ENCODE measurements at places on chromosomes 7 and 10.

DNA sequence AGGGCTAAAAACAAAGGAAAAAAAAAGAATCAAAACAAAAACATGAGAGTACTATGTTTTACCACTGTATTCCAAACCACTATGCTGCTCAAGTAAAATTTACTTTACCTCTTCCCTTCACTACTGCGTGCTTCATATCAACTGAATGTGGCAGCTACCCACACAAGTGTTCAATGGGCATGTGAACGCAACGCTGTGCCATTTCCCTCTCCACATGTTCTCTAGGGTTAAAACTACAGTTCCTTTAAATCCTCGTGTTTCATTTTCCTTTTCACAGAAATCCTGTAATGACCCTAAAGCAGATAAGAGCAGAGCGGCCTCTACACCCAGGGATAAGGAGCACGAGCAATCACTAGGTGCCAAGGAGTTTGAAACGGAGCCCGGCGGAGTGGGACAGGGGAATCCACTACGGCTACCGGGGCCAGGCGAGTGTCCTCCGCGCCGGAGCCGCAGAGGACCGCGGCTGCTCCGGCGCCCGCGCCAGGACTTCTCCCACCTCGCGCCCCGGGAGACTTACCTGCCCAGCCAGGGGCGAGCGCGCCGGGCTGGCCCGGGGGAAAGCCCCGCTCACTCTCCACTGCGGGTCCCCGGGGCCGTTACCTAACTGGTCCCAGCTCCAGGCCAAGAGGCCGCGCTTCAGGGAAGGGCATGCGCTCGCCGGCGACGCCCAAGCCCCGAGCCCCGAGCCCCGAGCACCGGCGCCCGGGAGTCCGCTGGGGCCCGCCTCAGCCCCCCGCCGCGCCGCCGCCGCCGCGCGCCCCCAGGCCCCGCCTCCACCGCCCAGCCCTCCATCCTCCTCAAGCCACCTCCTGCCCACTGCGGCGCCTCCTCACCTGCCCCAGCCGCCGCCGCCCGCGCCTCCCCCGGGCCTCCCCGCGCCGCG lies 711 bp downstream of the NAMPT start:
- DNase-seq, result peak; percentile 67

- no peak for DNase-seq
Measured at GRCh38 chr7:100684534-100685042, 9.5 kb downstream of the GIGYF1 start.

DNA sequence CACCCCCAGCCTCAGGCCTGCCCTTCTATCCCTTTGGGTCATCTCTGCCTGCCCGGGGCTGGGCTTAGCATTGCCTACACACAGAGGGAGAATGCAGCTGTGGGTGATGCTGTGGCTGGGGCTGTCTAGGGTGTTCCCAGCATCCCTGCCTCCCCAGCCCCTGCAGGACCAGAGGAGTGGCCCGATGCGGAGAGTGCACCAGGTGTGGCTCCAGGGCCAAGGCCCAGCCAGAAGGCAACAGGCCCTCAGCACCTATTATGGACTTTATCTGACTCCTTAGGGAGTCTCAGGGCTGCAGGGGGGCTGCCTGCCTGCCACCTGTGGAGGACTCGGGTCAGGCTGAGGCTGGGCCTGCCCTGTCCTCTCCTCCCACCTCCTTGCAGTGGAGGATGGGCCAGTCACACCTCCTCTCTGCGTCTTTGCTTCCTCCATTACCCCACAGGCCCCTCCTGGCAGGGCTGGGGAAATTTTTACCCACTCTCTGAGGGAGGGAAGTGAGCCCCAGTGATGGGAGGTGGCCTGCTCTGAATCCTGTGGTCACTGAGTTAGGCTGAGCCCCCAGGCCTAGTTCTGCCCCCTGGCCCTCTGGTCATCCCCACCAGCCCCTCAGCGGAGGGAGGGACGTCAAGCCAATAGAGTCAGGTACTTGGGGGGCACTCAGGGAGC lies 92.9 kb upstream of the PCBD1 start:
- DNase-seq, result no peak

- peak; percentile 49 for DNase-seq
Measured at GRCh38 chr10:97463363-97464132, 17.6 kb downstream of the ZDHHC16 start.

GRCh38 chr10:101305320-101306241 lies 48.4 kb upstream of the BTRC start:
- DNase-seq, result no peak

DNA sequence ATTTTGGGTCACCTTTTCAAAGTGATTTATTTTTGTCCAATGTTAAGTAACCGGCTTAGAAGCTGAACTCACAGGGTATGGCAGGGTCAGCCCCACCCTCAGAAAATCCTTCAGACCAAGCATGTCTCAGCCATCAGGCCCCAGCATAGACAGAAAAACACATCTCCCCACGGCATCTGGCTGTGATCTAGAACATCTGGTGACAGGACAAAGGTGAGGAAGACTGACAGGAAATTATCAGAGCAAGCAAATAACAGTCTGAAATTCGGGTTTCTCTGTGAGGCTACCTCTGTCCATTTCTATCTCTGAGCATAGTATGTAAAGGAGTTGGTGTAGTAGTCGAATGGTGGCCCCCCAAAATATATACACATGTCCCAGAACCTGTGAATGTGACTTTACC lies 177.0 kb upstream of the C1GALT1 start:
- DNase-seq, result no peak

GRCh38 chr10:102814453-102814871 lies 22.8 kb downstream of the CYP17A1 start:
- DNase-seq, result no peak

GRCh38 chr7:55121249-55121648 lies 102.4 kb downstream of the EGFR start:
- DNase-seq, result no peak

DNA sequence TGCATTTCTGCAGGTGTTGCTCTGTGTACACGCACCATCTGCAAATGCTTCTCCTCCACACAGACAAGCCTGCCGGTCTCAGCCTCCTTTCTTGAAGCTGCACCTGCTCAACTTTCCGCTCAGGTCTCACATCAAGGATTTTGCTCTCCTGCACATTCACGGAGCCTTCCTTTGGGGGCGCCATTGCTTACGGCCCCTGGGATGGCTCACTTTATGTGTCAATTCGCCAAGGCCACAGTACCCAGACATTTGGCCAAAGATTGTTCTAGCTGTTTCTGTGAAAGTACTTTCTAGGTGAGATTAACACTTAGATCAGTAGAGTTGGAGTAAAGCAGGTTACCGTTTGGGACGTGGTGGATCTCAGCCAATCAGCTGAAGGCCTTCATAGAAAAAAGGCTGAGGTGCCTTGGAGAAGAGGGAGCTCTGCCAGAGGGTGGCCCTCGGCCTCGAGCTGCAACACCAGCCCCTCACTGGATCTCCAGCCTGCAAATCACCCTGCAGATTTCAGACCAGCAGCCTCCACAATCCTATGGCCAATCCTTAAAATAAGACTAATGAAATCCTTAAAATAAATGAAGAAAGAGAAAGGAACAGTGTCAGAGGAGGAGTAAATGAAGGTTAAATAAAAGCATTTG lies 39.9 kb upstream of the PPP2R2D start:
- DNase-seq, result no peak

DNA sequence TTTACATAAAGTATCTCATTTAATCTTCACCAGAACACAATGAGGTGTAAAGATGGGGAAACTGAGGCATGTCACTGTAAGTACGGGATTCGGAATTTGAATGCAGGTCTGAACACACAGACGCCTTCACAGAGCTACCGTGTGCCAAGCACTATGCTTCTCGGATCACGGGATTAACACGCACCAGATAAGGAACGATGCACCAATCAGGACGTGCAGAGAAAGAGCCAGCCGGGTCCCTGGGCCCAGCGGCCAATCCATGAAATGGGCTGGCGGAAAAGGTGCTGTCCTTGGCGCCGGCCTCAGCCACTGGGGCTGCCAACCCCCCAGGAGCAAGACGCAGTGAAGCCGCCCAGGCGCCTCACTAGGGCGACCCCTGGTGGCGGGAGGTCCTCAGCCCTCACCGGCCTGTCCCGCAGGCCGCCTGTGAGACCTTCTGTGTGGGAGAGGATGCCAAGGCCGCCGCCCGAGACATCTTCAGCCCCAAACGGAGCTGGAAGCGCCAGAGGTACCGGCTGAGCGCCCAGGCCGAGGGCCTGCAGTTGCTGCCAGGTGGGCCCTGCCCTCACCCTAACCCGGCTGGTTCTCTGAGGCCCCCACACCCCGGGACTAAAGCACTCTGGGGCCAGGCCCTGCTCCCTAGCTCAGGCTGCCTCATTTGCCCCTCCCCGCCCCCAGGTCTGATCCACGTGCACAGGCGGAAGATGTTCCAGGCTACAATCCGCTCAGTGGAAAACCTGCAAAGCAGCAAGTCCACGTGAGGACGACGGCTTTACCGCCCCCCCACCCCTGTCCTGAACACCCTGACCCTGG lies 15.6 kb downstream of the ATG9B start:
- peak; percentile 94 for DNase-seq

DNA sequence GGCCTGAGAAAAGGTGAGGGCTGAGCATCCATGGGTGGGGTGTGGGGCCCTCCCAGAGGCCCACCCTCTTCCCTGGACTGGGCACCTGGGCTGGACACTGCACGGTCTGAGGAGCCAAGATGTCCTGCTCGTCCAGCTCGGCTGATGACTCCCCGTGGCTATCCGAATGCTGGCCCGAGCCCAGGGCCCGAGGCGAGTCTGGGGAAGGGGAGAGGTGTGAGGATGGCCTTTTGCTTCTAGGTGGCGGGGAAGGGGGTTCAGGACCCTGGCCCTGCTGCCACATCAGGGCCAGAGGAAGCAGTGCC lies 7.1 kb downstream of the NACAD start:
- DNase-seq, result no peak

Measured in activated CD4-positive, alpha-beta T cell treated with anti-CD3 and anti-CD28 coated beads, Interleukin-10, Interleukin-2, amounts not matched to agents 100 ng/mL and 50 ng/mL, durations not matched to agents 16 hours and 8 hours (primary cell).